ENCODE measurements at places on chromosomes 4 and X. TPM values are rescaled to one million over a fixed set of nuclear protein-coding genes. Genes with fewer than 3 reads are reported as not detected.

ARSD gene
- polyA plus RNA-seq: 1.9 TPM

GRCh38 chr4:37244583-37245390, at the start of gene NWD2:
TSS of gene NWD2 (plus strand) at chr4:37244743. CDS start at chr4:37245068, 325 bp downstream.
- no peak for DNase-seq

DNA sequence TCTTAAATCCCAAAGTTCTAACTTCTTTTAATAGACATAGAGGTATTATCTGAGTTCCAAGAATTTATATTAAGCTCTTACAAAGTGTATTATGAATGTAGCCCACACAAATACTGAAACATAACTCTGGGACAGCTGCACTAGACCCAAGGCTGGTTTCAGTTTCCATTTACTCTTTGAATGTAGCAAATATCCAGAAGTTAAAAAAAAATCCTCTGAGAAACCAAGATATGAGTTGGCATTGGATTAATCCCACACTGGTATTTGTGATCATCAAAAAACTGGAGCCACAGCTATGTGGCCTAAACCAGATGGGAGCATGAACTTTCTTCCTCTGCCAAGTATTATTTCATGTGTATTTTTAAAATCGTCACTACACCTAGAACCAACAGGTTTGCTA, 23.6 kb upstream of the SMPX start:
- no peak for DNase-seq

- no peak for DNase-seq
These were observed 5.4 kb upstream of the SHROOM3 start for GRCh38 chr4:76429636-76430035.

DNA sequence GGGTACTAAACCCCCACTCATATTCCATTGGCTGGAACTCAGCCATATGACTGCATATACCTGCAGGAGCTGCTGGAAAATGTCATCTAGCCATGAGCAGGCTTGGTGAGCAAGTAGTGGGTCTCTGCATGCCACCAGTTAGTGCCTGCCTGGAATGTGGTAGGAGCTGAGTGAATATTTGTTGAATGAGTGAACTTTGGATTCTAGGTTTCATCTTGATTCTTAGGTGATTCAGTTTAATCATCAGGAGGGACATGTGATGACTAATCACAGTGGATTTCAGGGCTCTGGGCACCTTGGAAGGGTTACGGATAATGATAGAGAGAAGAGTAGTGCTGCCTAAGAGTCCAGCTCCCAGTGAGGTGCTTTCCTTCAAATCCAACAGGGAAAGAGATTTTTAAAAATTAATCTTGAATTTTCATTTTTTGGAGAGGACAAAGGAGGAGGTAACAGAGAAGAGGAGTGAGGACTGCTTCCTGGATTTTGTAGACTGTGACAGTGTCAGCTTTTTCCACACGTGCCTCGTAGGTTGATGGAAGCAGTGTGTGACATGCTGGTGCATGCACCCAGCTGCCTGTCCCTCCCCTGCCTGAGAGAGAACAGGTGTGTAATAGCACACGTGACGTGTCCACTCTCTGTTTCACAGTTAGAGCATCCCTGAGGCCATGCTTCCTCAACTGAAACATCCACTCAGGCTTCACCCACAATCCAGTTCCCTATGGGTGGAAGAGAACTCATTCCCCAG, 30.4 kb downstream of the NHS start:
- DNase-seq: no peak

SRD5A3 gene
- polyA plus RNA-seq: 7.5 TPM

CLGN gene
- polyA plus RNA-seq: 0.11 TPM

DNA sequence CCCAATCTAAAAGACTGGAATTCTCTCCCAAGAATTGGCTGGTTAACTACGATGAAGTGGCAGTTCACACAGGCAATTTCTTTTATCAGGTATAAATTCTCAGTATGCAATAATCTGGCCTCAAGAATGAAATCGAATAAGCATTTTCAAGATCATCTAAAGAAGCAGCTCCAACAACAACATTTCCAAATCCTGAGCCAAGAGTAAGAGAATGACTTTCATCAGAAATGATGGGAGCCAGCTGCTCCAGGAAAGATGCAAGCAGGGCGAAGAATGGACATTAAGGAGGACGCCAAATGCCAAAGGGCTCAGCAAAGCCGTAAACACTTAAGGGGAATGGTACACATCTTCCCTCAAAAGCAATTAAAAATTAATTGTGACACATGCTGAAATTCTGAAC, 12.0 kb downstream of the ADAMTS3 start:
- DNase-seq: no peak

GRCh38 chrX:153816831-153817690, 13.3 kb downstream of the PDZD4 start:
- DNase-seq: peak; percentile 43

SPOCK3 gene
- polyA plus RNA-seq: not detected

GRCh38 chr4:88378691-88379559, at the start of gene HERC6:
TSS of gene HERC6 (plus strand) at chr4:88378852. CDS start at chr4:88378922, 70 bp downstream.
- peak; percentile 79 for DNase-seq

ZNF732 gene
- not detected for polyA plus RNA-seq

DNA sequence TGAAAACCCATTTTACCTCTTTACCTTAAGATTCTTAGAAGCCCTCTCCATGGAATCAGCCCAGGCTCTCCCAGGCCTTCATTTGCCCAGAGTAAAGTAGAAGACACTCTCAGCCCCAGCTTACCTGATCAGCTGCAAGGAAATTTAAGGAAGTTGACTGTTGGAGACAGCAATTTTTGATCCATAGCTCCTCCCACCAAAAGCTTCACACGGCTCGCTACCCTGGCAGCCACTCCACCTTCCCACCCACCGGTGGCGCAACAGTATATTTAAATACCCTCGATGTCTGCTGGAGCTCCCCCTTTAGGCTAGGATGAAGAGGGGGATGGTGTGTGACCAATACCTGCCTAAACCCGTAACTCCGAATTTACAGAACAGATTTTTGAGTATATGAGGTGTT, 75.4 kb downstream of the MBNL3 start:
- DNase-seq: no peak

MAP7D2 gene
- not detected for polyA plus RNA-seq

DNA sequence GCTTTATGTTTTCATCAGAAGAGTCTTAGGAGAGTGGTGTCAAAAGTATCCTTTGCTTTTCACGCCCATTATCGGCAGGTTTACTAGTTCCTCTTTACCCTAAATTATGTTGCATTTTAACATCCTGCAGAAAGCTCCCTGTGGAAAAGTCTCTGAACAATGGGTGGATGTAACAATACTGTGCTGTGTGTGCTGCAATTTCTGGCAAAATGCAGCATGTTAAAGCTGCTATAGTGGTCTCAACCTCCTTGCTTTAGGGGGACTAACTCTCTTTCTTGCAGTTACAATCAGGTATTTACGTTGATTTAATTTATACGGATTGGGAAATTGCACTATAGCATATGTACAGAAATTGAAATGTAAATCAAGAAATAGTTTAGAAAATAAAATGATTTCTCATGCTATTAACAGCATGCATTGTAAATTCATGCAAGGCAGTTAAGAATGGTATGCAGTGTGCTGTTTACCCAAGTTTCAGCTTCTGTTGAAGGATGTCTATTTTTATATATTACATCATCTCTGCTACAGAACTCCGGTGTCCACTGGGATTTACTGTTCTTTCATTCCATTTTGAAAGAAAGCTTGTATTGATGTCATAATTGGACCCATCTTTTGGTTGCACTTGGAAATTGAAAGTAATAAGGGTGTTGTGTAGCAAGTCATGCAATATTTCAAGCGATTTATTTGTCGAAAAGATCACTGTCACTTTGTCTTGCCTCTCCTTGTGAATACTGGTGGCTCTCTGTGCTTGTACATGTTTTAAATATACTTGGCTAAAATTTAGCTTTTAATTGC, 145.7 kb downstream of the RAPGEF2 start:
- no peak for DNase-seq

- DNase-seq: no peak
These were observed 92.5 kb upstream of the MAMLD1 start for GRCh38 chrX:150270622-150271021.

IL2 gene
- polyA plus RNA-seq: not detected

PDK3 gene
- polyA plus RNA-seq: 40.4 TPM

CORIN gene
- polyA plus RNA-seq: not detected

IQSEC2 gene
- 0.08 TPM for polyA plus RNA-seq

FAM236B gene
- polyA plus RNA-seq: not detected

- no peak for DNase-seq
These were observed at the start of gene RASSF6 for GRCh38 chr4:73620115-73620792. TSS of gene RASSF6 (minus strand) at chr4:73620436. CDS start at chr4:73611795, 8,641 bp downstream.

- DNase-seq: no peak
These were observed 107.0 kb upstream of the TLR2 start for GRCh38 chr4:153577053-153577452.

DNA sequence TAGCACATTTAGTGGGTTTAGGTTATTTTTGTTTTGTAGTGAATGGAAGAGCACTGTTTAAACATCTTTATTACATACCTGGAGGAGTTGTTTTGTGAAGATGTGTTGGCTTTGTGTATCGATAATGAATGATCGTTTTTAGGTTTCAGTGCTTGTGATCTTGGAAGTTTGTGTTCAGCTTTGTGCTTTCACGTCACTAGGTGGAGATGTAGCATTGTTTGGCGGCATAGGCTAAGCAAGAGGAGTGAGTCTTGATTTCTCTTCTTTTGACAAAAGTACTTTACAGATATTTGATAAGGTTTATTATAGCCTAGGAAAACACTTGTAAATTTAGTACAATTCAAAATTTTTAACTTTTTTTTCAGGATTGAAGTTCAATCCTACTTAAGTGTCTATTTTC, 50.4 kb downstream of the PDK3 start:
- no peak for DNase-seq

DNA sequence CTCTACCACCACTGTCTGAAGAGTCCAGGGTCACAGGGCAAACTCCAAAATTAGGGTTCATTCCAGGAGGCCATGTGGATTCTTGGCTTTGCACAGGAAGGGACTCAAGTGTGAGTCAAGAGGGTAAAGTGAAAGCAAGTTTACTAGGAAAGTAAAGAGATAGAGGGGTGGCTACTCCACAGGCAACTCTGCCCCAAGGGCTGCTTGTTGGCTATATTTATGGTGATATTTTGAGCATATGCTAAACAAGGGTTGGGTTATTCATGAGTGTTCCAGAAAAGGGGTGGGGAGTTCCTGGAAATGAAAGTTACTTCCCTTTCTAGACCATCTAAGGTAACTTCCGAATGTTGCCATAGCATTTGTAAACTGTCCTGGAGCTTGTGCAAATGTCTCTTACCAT, 1222.0 kb upstream of the TENM3 start:
- DNase-seq: no peak

TMEM271 gene
- not detected for polyA plus RNA-seq

DNA sequence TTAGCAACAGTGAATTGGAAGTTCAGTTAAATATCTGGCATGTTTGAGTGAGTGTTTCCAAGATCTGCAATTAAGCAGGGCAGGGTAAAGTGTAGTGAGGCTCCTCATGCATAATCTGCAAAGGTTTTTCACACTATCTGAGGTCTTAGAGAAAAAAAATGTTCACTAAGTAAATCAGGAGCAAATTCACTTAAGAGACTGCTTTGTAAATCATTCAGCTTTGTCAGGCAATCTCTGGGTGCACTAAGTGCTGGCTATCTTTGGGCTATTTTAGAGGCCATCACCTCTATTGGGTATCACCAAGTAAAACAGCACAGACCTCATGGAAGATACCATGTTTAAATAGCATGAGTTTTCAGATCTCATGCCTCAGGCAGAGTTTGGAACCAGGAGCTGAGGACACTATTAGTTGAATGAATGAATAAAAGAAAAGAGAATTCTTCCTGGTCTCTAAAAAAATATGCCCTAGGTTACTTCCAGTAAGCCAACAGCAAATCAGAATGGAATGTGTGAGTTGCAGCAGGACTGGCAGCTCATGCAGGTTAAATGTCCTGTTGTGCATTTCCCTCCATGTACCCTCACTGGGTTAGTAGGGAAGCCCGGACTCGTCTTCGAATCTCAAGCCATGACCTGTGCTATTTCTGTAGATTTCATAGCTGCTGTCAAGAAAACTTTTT, 195.3 kb downstream of the KCNIP4 start:
- no peak for DNase-seq

LONRF3 gene
- polyA plus RNA-seq: 0.41 TPM

DNA sequence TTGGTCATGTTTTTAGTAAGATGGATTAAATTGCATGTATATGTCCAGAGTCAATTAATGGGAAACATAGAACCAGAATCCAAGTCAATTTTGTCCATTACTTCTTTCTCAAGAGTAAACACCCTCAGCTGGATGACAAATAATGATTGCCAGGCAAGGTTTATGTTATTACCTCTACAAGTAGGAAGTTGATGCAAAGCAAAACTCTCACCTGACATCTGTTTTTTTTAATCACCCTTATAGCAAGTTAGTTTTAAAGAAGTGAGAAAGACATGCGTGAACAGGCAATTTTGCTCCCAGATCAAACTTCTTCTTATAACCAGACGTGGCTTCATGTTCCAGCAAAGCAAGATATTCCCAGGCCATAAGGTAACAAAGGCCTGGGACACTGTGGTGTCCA, 348.5 kb upstream of the FTHL17 start:
- DNase-seq: no peak

DNA sequence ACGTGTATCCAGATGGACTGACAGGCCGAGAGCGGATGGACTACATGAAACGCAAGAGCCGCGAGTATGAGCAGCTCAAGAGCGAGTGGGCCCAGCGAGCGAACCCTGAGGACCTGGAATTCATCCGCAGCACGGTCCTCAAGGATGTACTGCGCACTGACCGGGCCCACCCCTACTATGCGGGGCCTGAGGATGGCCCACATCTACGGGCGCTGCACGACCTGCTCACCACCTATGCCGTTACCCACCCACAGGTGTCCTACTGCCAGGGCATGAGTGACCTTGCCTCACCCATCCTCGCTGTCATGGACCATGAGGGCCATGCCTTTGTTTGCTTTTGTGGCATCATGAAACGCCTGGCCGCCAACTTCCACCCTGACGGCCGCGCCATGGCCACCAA, 14.6 kb upstream of the RBM3 start:
- no peak for DNase-seq
